ENCODE measurements at places on chromosomes 3 and 15.

DNA sequence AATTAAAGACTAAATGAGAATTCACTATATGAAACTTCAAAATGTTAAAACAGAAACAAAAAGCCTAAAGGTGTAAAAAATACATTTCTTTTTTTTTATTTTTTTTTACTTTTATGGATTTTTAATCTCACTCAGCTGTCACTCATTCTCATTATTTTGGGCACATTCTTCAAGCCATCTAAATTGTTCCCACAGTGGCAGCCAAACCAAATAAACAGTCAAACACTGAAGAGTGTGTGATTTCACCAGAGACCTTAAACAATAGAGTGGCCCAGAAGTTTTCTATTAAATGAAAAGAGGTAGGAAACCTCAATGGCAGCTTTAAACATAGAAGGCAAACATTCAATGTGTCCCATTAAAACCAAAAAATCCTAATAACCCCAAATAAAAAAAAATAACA is 616.1 kb downstream of the OTOL1 start:
- no peak for DNase-seq

GRCh38 chr3:190825386-190826016 is 37.0 kb downstream of the GMNC start:
- no peak for DNase-seq

DNA sequence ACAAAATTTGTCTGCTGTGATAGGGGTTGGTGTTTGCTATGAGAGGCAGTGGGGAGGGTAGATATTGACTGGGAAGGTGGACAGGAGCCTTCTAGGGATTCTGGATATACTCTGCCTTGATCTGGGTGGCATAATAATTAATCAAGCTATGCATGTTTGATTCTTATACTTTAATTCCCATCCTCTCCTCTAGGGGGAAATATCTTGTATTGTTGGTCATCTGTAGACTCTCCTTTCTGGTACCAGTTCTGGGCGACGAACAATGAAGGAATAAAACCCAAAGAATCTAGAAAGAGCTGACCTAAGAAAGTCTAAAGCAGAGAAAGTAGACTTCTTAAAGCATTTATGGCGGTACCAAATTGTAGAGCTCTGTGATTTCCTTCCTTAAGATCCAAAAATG is 198.2 kb upstream of the STRIT1 start:
- no peak for DNase-seq

DNA sequence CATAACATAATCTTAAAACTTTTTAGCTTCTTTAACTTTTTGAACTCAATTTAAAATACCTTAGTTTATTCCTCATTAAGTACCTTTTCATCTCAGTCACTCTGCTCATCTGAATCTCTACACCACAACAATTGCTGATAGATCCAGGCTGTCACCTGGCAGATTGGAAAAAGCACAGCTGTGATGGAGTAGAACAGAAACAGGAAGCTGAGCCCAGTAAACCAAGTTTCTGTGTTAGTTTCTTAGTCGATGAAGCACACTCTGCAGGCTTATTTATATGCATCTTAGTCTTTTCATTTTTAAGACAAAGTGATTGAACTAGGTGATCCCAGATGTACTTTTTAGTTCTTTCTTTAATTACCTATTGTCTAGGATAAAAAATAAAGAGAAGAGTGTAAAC is 1398.0 kb upstream of the ALCAM start:
- no peak for DNase-seq

GRCh38 chr3:64988188-64988587 is 300.4 kb upstream of the ADAMTS9 start:
- DNase-seq: no peak

DNA sequence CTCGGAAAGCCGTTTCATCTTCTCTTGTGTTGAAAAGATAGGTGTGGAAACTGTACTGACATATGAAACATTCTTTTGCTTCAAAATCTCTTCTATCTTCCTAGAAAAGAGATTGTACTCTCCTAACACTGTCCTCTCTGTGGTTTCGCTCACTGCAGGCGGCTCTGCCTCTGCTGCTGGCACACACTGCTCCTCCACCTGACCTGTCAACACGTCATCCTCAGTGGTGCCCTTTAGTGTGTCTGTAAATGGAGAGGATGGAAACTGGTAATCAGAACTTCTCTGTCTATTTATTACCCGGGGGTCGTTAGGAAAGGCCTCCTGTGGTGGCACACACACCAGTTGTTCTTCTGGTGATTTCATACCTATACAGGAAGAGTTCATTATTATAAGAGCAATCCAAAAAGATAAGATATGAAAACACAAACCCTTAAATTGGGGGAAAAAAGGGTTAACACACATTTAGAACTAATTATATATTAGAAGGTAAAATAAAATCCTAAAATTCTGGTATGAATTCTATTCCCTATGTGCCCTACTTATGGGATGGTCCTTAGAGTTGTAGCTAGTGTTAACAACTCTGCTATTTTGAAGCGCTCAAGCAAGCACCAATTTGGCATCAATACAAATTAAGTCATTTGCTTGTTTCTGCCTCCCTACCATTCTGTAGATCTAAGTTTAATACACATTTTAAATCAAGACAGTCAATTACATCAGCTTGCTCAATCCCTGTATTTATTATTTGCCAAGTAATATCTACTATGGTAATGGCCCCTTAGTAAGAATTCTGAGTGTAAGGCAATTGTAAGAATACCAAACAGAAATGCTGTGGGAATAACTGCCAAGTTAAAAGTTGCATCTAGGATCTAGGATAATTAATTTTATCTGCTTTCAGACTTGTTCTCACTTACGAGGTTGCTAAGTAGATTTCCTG is 49.2 kb downstream of the TASOR start:
- no peak for DNase-seq

- DNase-seq: no peak
These were observed 24.0 kb downstream of the GOLIM4 start for GRCh38 chr3:168071591-168072322.
